ENCODE measurements at places on chromosomes 1 and 21.
A peak's percentile ranks its signal among the peaks of the same experiment; 100 is the strongest.

GRCh38 chr21:21851657-21852056 is 853.4 kb downstream of the NCAM2 start:
- DNase-seq, result no peak

- DNase-seq, result no peak
Observed at GRCh38 chr1:231602673-231602984, 24.0 kb upstream of the DISC1 start.

GRCh38 chr1:246513619-246514343 is 6.7 kb upstream of the SMYD3 start:
- DNase-seq, result no peak

DNA sequence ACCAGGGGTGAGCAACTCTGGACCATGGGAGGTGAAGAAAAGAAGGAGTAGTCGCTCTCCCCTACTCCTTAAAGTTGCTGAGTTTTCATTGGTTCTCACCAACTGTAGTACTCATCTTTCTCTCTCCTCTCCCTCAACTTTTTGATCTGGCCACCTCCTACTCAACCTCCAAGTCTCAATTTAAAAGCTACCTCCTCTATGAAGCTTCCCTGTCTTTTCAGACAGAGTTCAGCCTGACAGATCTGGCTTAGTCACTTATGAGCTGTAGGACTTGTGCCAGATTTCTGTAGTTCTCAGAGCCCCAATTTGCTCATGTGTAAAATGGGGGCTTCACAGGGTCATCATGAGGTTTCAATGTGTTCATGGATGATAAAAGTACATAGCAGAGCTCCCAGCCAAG is 34.5 kb upstream of the HTR1D start:
- no peak for DNase-seq

- no peak for DNase-seq
Observed at GRCh38 chr1:197481101-197481500, 213.0 kb downstream of the CRB1 start.

DNA sequence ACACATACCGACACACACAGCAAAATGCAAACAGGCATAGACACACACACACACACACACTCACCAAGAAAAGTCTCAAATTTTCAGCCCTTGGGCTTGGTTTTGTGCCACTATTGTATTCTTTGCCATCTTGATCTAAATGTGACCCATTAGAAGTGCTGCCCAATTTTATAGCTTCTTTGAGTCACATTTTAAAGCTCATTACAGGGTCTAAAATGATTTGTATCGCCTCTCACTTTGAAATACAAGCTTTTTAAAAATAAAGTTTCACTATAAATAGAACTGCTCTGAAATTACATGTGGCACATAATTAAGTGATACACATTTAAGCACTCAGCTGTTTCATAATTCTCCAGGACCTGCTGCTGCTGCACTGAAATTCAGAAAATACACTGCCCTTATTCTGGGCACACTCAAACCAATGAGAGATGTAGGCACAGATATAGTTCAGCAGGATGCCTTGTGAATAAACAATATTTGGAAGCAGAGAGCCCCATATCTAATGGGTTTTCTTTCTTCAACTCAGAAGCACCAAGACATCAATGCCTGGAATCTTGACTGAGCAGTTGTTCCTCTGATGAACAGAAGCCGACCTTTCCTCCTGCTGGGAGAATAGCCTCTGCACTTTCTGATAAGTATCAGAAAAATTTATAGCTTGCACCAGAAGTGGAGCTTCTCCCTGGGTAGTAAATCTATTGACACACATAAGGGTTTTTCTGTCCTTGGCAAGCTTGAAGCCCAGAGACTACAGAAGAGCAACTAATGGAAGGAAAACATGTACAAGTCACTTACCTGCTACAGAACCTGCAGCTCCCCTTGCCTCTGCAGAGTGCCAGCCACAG is 37.0 kb upstream of the PLPPR4 start:
- DNase-seq, result no peak

- no peak for DNase-seq
Observed at GRCh38 chr1:46492871-46493270, 3.2 kb downstream of the DMBX1 start.

DNA sequence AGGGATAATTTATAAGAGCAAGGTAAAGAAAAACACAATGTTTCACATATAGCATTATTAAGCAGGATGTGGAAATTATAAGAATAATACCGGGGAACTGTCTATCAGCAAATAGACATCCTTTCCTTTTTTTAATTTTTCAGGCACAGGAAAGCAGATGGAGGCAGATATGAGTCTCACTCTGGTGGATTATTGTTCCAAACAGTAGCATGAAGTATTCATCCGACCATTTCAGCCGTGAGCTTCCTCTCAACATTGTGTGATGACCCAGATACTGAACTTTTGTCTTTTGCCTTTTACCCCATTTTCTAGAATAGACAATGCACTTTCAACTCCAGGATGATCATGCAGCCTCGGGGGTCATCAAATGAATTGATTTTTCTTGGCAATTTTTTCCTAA is 599.8 kb downstream of the ADGRL2 start:
- DNase-seq, result no peak

GRCh38 chr1:39204441-39205081 is at the start of gene MACF1:
TSS of gene MACF1 (plus strand) at chr1:39204695. CDS start at chr1:39205023, 328 bp downstream.
- no peak for DNase-seq

- no peak for DNase-seq
Observed at GRCh38 chr1:183505454-183506089, 33.3 kb downstream of the SMG7 start.

- no peak for DNase-seq
Observed at GRCh38 chr1:8583031-8583430, 234.4 kb downstream of the RERE start.

DNA sequence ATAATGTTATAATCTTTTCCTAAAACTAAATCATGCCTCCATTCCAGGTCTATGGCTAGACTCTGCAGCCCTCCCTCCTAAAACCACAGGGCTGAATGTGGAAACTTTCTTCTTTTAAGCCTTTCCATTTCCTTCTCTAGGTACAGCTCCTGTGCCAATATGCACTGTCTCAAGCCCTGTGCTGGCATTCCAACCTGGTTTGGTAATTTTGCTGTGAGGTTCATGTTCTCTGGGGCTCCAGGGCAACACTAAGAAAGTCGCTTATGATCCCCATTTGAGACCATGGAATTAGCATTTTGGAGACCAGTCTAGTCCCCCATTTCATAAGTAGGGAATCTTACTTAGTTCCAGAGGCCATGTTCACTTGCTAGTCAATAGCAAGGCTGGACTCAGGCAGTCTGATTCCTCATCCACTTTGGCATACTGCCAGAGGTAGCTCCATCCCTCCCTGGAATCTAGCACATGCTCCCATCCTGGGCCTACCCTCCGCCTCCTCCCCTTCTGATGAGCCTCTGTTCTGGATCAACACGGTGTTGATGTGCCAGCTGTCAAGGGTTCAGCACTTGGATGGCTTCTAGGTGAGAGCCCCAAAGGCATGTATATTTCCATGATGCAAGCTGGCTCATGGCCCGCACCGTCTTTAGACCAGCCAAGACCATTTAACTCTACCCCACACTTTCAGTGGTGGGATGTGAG is 36.5 kb downstream of the ZMYND12 start:
- no peak for DNase-seq

GRCh38 chr1:56502700-56503245 is 76.6 kb downstream of the PLPP3 start:
- DNase-seq, result no peak

DNA sequence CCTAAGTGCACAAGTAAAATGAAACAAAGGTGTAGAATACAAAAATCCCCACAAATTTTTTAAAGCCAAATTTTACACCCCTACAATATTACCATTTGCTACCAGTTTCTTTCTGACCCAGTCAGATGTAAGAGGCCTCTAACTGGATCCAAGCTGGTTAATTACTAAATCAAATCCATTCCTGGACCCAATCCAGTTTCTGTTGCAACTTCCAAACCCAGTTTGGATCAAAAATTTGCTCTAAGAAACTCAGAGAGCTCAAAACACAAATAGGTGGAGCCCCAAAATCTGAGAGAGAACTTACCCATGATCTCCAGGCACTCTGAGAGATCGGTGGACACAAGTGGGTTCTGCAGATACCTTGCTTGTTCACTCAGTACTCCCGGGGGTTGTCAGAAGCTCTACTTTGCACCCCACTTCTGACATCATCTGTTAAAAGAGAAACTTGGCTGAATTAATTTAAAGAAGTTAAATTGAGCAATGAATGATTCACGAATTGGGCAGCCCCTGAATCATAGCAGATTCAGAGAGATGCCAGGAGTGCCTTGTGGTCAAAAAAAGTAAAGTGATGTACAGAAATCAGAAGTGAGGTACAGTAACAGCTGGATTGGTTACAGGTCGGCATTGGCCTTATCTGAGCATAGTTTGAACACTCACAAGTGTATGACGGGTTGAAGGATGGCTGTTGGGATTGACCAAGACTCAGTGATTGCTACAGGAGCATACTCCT is 448.0 kb downstream of the KCNT2 start:
- no peak for DNase-seq

- no peak for DNase-seq
Observed at GRCh38 chr1:167634435-167634834, 4.4 kb downstream of the RCSD1 start.

DNA sequence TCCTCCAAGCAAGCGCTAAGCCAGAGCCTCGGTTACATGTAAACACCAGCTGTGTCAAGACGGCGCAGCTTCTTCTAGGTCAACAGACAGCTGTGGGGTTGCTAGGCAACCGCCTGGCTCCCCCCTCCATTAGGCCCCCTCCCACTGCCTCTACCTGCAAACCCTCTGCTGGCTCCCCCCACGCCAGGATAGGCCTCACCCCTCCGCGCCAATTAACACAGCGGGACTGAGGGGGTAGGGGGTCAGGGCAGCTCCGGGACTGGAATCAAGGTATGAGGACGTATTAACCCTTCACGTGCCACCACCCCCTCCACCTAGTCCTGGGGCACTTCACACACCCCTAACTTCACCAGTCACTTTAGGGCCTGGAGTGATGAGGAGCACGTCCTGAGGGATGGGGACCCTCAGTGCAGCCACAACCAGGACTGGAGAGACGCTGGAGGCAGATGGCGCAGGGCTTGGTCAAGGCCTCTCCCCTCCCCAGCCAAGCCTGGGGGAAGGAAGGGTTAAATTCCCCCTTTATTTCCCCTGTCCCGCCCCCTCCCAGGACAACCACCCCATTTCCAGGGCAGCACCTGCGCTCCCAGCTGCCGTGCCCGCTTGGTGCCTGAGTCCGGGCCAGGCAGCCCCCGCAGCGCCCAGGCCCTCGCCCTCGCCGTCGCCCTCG is 37.4 kb upstream of the WASF2 start:
- DNase-seq, result peak; percentile 80

DNA sequence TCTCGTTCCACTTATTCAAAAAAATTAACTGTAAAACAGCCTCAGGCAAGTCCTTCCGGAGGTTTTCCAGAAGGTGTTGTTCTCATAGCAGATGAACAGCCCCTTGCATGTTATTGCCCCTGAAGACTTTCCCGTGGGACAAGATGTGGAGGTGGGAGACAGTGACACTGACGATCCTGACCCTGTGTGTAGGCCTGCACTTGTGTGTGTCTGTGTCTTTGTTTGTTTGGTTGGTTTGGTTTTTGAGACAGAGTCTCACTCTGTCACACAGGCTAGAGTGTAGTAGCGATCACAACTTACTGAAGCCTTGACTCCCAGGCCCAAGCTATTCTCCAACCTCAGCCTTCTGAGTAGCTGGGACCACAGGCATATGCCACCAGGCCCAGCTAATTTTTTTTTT is 12.6 kb downstream of the ETV3L start:
- no peak for DNase-seq

DNA sequence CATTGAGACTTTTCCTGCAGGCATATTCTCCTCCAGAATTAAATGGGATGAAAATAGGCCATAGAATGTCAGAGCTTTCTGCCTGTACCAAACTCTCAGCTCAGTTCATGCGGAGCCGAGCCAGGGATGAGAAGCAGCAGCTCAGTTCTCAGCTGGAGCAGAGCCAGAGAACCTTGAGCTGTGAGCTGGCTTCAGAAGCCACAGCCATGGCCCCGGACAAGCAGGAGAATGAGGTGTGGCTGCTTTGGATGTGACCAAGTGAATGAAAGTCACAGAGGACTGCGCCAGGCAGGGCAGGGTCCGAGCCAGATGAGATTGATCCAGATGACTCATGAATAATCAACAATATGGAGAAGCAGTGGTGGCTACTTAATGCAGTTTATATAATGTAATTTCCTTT is 633.8 kb downstream of the NCAM2 start:
- DNase-seq, result no peak

DNA sequence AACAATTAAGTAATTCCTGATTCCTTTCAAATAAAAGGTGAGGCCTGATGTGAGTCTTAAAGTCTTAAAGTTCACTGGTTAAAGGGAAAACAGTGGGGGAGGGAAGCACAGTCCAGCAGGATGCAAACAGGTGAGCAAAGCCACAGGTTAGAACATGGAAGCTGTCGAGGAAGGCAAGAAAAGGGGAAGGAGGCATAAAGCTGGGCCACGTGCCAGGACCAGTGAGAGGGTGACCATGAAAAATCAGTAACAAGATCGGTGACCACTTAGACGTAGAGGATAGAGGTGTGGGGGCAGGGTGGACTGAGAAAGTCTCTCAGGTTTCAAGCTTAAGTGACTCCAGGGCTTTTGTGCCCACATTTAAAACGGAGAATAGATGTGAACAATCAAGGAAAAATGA is 231.3 kb downstream of the SETD4 start:
- no peak for DNase-seq

DNA sequence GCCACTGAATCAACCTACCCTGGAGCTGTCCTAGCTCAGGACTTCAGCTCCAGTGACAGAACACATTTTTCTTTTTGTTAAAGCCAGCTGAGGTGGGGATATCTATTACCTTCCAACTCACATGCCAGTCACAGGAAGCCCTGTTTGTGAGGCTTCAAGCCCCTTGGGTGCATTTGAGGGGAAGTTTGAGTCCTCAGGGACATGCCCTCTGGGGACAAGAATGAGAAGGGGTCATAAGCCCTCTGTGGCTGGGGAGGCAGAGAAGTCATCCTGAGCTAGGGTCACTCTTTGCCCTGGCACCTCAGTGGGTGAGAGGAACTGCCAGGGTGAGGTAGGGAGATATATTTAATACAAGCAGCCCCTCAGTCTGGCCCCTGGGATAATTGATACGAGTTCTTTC is 33.5 kb upstream of the CLDN14 start:
- no peak for DNase-seq

GRCh38 chr1:234216116-234216703 is 157.0 kb upstream of the COA6 start:
- DNase-seq, result no peak

GRCh38 chr1:53927376-53927881 is 18.1 kb downstream of the IFT25 start:
- no peak for DNase-seq

DNA sequence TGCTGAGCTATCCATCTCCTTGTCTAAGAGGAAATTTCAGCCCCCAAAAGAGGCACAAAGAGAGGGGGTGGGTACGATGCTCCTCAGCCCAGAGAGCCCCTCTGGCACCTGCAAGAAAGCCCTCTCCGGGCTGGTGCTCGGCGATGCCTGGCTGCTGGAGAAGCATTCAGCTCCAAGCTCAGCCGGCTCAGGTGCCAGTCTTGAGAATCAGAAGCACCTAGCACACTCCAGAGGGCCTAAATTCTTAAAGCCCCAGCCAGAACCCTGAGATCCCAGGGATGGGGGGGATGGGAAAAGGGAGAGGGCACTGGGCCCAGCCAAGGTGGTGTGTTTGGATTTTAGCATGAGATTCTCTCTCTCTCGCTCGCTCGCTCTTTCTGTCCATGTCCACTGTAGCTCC is 2.9 kb downstream of the GRIK3 start:
- DNase-seq, result no peak

- DNase-seq, result peak; percentile 9
Observed at GRCh38 chr1:24111996-24112779, at the start of gene MYOM3. TSS of gene MYOM3 (minus strand) at chr1:24112135. CDS start at chr1:24108636, 3,499 bp downstream.

GRCh38 chr1:66729523-66729922 is 22.7 kb upstream of the DYNLT5 start:
- DNase-seq, result no peak

- no peak for DNase-seq
Observed at GRCh38 chr1:32919811-32920733, 18.9 kb upstream of the TMEM54 start.
